ENCODE measurements at places on chromosomes 11 and 22.

DNA sequence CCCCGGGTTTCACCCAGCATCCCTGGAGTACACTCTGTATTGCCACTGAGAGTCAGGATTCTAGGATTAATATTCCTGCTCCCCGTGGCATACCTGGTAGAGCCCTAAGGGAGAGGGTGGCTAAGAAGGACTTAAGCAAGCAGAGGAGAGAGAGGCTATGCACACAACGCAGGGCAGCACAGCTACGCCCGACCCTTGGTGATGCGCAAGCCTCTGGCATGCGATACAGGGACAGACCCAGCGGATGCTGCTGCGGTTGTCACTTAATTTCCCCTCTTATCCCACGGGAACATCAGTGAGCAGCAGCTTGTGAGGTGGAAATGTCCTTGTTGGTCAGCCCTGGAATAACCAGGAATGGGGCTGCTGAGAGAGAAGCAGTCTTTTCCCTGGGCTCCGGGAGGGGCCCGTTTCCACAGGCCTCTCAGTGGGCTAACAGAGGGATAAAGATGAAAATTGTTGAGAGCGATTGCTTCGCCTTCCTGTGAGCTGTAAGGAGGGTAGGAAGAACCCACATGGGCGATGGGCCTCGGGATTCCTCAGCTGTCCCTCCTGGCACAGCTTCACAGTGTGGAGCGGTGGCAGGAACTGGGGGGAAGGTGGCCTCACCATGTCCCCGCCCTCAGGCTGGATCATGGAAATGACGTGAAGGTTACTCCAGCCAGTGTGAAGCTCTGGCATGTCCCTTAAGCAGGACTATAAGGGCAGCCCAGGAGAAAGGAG is 48.4 kb upstream of the RAB1B start:
- DNase-seq, result no peak

- DNase-seq, result no peak
Observed at GRCh38 chr11:46447544-46447943, 56.0 kb upstream of the CHRM4 start.

GRCh38 chr11:47616726-47617416 is 22.7 kb upstream of the C1QTNF4 start:
- peak; percentile 15 for DNase-seq

GRCh38 chr11:17695454-17696441 is 23.6 kb upstream of the MYOD1 start:
- no peak for DNase-seq

GRCh38 chr22:20465759-20466077 is 28.1 kb upstream of the SCARF2 start:
- DNase-seq, result no peak

DNA sequence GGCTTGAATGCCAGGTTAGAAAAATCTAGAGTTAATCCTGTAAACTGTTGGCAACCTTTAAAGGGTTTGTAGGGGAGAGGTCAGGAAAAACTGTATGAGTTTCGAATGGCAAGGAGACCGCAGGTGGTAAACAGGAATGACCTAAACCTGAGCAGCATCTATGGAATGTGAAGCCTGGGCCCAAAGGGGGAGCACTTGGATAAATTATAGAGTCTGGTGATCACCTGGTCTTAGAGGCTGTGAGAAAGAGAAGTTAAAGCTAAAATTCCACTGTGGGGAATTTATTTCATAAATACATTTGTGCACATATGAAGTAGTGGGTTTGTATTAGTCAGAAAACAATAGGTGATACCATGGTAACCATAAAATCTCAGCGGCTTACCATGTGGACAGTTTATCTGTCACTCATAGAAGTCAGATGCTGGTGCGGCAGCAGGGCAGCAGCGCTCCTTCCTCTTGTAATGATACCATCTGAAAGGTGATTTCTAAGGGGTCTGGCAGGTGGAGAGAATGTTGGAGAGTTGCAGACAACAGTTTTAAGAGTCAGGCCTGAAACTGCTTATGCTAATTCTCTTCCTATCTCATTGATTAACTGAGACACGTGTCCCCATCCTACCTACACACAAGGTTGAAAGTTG is 1104.4 kb upstream of the CCDC90B start:
- peak; percentile 4 for DNase-seq

DNA sequence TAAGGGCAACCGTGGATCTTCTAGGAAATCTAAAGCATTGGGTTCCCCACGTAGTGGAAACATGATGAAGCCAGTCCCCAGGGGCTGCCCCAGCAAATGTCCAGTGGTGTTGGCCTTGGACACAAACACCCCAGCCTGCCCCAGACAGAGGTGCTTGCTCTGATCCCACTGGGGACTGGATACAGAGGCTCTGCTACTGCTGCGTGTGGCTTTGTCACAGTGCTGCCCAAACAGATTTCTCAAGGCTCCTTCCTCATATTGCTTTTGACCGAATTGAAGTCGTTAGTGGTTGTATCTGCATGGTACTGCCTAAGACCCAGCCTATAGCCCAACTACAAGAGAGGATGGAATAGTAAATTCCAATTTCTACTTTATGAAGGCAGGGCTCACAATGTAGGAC is 40.1 kb upstream of the CD44 start:
- no peak for DNase-seq

DNA sequence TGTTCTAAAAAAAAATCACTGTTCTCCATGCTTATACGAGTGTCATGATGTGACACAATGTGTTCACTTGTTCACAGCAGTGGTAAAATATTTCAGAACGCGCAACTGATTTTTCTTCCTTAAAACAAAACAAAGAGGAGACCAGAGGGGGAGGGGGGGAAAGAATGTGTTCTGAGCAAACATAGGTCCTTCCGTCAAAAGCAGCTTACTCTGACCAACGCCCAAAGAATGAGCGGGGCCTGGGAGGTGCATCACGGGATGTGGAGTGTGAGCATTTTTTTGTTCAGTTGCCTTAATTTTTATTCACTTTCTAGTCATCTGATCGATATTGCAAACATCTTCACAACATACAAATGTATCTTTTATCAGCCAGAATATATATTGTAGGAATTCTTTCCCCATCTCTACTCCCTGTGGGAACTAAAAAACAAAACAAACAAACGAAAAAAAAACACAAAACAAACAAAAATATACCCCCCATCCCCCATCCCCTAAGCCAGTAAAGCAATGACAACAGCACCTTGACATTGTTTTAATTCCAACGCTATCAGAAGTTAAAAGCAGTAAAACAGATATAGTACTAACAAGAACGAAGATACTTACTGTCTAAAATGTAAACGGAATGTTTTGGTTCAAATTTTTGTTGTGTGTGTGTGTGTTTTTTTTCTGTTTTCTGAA is 43.3 kb downstream of the BDNF start:
- DNase-seq, result no peak

GRCh38 chr11:65002706-65003105 is 5.9 kb upstream of the BATF2 start:
- DNase-seq, result no peak

DNA sequence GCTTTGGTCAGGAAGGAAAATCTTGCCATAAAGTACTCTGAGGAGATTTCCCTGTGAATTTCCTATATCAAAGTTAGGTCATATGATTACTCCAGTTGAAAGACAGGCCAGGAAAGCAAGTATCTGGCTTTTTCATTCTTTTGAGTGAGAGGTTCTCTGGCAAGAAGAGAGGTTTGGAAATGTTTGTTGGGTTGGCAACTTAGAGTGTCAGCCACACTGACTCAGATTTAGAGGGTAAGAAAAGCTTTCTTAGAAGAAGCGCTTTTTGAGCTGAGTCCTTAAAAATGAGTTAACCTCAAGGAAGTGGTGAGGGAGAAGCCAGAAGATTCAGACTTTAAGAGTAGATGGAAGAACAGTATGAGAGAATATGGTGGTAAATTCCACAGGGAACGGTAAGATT is 86.1 kb upstream of the BDNF start:
- no peak for DNase-seq

- DNase-seq, result no peak
Observed at GRCh38 chr22:29300467-29300806, 6.0 kb upstream of the GAS2L1 start.

GRCh38 chr11:76337469-76337868 is 43.5 kb downstream of the THAP12 start:
- DNase-seq, result no peak

DNA sequence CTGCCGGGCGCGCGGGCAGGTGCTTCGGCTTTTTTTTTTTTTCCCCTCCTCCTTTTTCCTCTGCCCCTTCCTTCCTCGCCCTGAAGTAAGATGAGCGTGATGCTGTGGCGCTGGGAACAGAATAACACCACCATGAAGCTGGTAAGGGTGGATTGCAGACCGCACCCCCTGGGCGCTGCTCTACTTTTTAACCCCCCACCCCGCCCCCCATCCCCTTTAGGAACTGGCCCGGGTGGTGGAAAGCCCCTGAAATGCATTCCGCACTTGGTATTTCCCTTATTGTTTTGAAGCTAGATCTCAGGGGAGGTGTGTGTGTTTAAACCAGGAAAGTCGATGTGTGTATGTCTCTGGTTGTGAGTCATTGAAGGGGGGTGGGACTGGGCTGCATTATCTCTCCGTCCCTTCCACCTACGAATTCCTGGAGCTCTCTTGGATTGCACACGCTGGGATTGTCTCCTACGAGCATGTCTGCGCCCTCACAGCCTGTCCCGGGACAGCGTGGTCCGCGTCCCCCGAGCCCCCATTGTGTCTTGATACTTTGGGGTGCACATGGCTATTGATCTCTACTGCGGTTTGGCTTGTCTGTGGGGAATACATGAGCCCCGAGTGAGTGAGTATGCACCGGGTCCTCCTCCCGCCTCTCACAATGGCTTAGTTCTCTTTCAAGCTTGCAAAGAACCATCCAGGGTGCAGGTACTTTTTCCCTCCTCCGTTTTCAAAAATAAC is 64.9 kb downstream of the NAV2 start:
- DNase-seq, result peak; percentile 50

GRCh38 chr11:81920205-81920604 is 813.5 kb downstream of the FAM181B start:
- DNase-seq, result no peak

GRCh38 chr11:8699903-8700302 is 17.3 kb downstream of the RPL27A start:
- DNase-seq, result no peak

DNA sequence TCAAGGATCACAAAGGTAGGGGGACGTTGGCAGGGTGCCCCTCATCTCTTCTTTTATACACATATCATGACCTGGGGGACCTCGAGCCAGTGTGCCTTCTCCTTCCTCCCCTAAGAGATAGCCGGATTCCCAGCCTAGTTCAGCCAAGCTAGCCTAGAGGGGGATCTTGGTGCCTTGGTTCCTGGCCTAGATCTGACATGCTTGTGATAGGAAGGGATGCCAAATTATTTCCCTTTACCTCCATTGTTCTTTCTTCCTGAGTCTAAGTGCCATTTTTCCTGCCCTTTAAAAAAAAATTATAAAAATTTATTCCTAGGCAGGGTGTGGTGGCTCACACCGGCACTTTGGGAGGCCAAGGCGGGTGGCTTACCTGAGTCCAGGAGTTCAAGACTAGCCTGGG is 7.0 kb upstream of the HINFP start:
- DNase-seq, result no peak

GRCh38 chr11:23112390-23112789 is 252.1 kb upstream of the CCDC179 start:
- DNase-seq, result no peak

- DNase-seq, result no peak
Observed at GRCh38 chr11:133742353-133742752, 103.0 kb downstream of the SPATA19 start.

DNA sequence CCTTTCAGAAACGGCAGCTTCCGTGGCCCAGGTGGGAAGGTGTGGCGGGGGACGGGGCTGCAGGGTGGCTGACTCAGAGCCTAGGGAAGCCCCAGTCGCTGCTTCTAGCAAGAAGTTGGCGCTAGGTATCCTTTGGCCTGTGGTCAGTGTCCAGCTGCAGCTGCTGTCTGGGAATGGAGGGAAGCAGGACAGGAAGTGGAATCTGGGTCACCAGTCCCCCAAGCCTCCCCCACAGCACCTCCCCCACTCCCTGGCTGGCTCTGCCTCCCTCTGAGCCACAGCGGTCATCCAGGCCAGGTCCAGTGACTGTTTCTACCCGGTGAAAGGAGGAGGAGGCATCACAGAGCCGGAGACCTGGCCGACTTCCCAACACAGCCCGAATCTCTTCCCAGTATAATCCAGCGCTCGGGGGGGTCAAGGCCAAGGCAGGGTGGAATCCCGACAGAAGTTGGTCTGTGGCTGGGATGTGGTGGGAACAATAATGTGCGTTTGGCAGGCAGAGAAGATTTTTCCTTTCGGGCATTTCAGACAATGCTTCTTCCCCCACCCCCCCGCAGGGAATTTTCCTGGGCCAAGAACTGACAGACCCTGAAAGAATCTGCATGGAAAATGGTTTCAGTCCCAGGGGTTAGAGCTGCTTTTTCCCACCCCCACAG is 45.1 kb downstream of the C11orf96 start:
- DNase-seq, result no peak

DNA sequence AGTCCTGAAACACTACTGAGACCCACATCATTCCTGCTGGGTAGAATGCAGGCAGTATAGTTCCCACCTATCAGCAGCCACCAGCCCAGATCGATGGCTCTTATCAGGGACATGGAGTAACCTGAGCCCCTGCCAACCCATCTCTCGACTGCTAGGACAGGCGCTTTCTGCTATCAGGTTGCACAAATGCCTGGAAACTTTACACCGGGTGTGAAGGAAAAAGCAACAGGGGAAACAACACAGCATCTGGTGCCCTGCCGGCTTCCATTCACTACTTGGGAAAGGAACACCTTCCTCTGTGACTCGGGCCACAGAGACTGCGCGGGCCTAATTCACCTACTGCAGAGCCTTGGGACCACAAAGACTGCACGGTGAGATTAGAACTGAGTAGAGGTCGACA is 18.5 kb downstream of the RBFOX2 start:
- DNase-seq, result peak; percentile 50

GRCh38 chr22:43005106-43005505 is 9.8 kb downstream of the PACSIN2 start:
- DNase-seq, result no peak

GRCh38 chr11:78870655-78871054 is 296.0 kb upstream of the NARS2 start:
- DNase-seq, result peak; percentile 17

- DNase-seq, result no peak
Observed at GRCh38 chr11:71431271-71431670, 16.9 kb downstream of the DHCR7 start.

GRCh38 chr11:20259506-20259905 is 99.2 kb upstream of the DBX1 start:
- DNase-seq, result no peak

DNA sequence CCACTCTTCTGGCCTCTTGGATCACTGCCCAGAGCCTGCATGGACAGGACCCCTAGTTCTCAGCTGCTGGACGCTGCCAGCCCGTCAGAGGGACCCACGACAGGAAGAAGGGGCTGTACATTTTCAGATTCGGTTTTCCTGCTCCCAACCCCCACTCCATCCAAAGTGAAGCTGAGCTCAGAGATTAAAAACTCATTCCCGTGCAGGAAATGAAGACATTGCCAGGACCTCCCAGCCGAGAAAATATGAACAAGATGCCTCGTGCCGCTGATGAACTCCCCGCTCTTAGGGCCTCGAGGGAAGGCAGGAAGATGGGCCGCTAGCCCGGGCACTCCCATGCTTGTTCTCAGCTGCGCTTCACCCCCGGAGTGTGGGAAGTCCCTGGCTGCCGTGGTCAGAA is 36.1 kb downstream of the RPUSD4 start:
- DNase-seq, result no peak

- peak; percentile 16 for DNase-seq
Observed at GRCh38 chr11:2771758-2772466, 72.1 kb upstream of the KCNQ1OT1 start.

Data from NCI-H1105 treated with DMSO at 0.1 percent for 48 hours (cell line).